Kidney glomerular epithelial cell (primary cell): ENCODE measurements at places on chromosomes 1 and 21.

GRCh38 chr1:156489166-156489934 lies 11.2 kb downstream of the MEF2D start:
- no peak for DNase-seq

DNA sequence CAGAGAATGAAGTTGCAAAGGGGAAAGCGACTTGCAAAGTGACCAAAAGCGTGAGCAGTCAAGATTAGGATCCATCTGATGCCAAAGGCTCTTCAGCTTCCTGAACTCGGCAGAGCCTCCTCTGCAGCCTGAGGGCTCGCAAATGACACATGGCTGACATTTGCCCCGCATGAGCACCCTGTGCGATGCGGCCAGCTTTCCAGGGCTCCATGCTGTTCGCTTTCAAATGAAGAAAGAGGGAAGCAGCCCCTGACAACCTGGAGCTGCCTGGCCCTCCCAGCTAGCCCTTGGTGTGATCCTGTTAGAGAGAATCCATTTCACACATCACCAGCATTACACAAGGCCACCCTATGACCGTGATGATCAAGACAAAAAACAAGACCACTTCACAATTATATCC lies 20.2 kb upstream of the FAM131C start:
- no peak for DNase-seq

- DNase-seq, result peak; percentile 25
Observed at GRCh38 chr1:205248793-205249601, 21.3 kb downstream of the TMCC2 start.

- no peak for DNase-seq
Observed at GRCh38 chr21:45528028-45528705, 14.1 kb downstream of the SLC19A1 start.

DNA sequence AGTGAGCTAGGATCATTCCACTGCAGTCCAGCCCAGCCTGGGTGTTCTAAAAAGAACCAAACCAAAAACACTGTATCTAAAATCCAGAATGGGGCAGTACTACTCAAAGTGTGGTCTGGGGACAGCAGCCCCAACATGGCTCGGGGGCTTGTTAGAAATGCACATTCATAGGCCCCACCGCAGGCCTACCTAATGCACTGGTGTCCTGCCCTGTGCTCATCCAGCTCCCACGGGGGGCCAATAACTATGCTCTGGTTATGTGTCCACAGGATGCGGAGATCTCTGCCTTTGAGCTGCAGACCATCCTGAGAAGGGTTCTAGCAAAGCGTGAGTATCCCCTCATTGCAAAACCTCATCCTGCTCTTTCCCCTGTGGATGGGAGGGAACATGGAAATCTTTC lies 51.5 kb downstream of the CAPN2 start:
- no peak for DNase-seq
